ENCODE measurements at places on chromosomes 6 and 20.

DNA sequence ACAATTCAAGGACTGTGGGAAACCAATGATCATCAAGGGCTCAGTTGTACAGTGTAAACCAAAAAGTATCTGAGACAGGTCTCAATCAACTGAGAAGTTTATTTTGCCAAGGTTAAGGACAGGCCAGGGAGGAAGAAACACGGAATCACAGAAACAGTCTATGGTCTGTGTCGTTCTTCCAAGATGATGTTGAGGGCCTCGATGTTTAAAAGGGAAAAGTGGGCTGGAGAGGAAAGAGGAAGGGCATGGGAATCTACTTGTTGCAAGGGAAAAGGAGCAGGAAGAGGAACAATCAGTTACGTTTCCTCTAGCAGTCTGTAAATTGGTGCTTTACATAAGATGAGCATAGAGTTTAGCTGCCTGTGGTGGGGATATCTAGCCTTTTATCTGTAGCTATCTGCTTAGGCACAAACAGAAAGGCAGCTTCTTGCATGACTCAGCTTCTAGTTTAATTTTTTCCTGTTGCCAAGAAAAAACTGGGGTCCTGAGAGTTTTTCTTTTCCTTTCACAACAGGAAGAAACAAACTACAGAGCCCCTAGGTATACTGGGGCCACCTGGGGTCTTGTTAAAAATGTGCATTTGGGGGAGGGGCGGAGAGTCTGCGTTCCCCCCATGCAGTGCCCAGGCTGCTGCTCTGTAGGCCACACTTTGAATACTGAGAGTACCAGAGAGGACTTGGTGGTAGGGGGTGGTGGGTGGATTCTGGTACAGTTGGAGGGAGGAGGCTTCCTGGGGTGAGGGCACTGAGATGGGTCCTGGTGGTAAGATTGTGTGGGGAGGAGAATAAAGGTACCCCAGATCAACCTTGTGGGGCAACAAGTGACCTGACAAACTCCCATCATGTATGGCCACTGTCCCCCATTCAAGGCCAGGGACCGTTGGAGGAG is 35.3 kb upstream of the EZR start:
- no peak for DNase-seq

DNA sequence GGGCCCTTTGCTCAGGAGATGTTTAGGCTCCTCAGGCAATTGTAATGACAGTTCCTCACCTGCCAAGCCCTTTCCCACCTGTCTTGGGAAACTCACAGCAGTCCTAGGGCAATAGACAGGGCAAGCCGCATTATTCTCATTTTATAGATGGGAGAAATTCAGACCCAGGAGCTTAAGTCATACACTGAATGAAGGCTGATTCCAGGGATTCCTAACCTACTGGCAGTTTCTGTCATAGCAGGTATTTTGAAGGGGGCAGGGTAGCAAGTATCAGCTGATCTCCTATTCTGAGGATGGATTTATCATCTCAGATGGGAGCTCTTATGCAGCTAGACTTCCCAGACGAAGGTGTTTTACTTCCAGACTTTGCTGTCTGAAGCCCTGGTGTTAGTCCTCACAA is 61.4 kb upstream of the MYL9 start:
- DNase-seq, result no peak

GRCh38 chr20:57777911-57778310 is 68.1 kb upstream of the PMEPA1 start:
- no peak for DNase-seq

GRCh38 chr6:107823047-107823557 is 1.0 kb downstream of the SCML4 start:
- no peak for DNase-seq

DNA sequence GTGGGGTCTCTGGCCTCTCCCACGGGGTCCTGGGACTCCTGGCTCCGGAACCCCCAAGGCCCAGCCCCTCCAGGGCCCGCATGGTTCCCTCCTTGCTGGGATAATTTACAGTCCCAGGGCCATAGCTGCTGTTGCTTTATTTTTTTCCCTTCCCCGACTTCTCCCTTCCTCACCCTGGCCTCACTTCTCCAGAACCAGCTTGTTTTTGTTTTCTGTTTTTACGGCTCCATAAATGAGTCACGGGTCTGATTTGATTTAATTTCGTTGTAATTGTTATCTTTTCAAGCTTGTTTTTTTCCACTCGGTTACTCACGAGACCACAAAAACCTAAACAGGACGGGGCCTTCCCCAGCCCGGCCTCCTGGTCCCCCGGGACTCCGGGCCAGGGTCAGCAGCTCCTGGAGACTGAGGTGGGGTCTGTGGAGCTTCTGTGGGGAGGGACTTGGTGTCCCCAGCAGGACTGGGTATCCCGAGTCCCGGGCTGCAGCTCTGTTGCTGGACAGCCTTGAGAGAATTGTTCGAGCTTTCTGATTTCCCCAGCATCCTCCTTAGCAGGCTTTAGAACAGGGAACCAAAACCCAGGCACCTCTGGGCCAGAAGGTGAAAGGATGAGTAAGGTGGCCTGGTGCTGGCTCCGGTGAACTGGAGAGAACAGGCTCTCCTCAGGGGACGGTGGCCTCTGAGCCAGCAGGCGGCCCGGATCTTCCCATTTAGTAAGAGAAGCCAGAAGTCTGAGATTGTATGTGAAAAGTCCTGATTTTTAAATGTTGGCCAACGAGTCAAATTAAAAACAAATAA is 94.9 kb downstream of the CEBPB start:
- no peak for DNase-seq

DNA sequence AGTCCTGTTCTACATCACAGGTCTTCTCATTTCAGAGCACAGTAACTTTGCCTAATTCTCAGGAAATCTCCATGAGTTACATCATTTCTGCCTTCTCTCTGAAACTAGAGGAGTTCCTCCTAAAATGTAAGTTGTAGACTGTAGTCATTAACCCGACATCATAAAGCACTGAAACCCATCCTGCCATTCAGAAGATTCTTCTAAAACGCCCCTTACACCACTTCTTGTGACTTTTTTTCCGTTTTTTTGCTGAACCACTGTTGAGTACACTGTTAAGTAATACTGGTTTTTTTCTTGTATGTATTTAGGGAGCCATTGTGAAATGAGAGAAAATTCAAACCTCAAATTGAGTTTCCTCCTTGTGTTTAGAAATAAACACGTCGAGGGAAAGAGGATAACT is 117.3 kb downstream of the MAP3K4 start:
- no peak for DNase-seq

- no peak for DNase-seq
Observed at GRCh38 chr20:63473555-63474449, 1.3 kb upstream of the KCNQ2 start.

DNA sequence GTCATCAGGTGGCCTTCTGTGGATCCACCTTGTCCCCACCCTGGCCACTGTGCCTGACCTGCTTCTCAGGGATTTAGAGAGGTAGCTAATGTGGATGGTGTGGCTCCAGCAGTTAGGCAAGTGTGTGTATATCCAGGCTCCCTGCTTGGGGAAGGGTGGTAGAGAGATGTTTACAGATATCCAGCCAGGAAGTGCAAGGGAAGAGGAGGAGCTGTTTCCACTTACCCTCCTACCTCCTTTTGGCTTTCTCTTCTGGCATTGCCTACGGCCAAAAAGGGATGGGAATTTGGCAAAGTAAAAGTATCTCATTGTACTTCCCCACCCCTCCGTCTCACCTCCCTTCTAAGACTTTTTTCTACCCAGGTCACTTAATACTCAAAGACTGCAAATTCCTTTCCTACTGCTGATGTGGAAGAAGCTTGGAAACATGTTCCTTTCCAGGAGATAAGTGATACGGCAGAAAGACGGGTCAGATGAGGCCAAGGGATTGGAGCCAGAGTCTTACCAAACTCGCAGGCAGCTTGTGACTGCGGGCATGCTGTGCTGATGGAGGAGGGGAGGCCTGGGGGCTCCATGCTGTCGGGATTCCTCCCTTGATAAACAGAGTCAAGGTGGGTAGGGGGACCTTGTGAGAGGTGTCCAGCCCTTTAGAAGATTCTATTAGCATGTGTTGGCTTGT is 253.4 kb downstream of the PRL start:
- DNase-seq, result no peak

- no peak for DNase-seq
Observed at GRCh38 chr20:16216227-16216913, 356.9 kb downstream of the KIF16B start.

DNA sequence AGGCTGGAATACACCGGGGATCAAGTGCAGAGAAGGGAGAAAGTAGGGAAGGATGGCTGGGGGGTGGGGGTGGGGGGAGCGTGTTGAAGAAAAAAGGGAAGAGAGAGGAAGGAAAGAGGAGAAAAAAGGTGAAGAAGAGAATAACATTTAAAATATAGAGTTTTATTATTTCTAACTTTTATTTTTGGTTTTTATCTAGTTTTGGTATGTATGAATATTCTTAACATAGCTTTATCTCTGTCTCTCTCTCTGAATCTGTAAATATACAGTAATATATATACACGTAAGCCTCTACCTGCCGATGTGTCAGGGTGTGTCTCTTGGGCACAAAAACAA is 30.0 kb downstream of the HLA-F start:
- DNase-seq, result no peak

- no peak for DNase-seq
Observed at GRCh38 chr6:47587493-47587892, 109.9 kb downstream of the CD2AP start.

DNA sequence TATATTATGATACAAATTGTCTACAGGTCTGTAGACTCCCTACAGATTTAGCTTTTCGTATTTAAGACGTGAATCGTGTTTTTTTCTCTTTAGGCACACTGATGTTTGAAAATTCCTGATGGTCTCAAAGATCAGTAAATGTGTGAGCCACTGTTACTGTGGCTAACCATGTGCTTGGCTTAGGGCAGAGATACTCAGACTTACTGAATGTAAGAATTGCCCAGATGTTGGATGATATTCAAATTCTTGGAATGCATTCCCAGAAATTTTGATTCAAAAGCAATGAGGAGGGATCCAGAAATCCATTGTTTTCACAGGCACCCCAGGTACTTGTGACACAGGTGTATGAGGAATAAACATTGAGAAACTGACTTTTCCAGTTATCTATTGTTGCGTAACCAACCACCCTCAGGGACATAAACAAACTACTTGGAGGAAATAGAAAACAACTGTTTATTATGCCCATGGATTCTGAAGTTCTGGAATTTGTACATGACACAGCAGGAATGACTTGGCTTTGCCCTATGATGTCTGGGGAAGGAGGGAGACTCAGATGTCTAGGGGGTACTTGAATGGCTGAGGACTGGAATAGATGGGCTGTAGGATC is 339.6 kb upstream of the CITED2 start:
- DNase-seq, result no peak

GRCh38 chr6:30071081-30071818 is 4.3 kb downstream of the PPP1R11 start:
- no peak for DNase-seq

DNA sequence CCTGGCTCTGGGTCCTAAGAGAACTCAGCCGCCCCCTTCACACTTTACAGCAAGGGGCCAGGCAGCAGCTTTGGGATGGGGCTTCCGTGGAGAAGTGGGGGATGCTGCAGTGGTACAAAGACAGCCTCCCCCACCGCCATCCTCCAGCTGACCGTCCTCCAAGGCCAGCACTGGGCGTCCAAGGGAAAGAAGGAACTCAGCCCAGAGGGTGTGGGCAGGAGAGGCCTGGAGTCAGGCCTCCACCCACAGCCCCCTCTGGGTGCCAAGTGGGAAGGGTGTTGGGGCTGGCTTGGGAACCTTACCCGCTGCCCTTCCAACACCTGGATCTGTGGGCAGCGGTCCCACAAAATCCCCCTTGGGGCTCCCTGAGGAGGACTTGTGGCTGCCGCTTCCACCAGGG is 13.1 kb downstream of the STMN3 start:
- no peak for DNase-seq

DNA sequence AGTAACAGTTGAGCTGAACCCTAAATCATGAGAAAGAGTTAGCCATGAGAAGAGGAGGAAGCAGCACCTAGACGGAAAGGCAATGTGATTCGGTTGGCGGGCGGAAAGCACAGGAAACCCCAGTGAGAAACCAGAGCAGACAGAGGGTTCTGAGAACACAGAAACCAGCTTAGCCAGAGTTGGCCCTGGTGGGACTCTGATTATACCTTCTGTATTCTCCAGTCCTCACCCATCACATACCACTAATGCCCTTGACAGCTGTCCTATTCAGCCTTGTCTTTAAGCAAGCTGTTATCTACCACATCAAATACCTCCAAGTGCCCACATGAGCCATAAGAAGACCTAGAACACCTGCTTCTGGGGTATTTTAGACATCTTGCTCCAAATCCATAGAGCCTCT is 58.9 kb upstream of the LRRC1 start:
- no peak for DNase-seq

DNA sequence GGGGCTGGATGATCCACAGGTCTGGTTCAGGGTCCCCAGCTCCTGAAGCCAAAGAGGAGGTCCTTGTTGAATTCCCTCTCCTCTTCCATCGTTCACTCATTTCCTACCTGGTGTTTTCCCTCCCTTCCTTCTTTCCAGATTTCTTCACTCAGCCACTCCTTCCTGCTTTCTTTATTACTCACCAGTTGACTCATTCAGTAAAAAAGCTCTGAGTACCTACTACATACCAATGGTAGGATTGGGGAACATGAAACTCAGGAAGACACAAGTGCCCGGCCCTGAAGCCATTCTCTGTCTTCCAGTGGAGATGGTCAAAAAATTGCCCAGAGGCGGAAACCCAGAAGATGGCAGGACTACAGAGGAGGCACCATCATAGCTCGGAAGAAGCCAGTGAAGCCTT is 11.9 kb upstream of the NSFL1C start:
- no peak for DNase-seq

- DNase-seq, result no peak
Observed at GRCh38 chr20:57835588-57836455, 126.0 kb upstream of the PMEPA1 start.

- DNase-seq, result no peak
Observed at GRCh38 chr20:19419396-19419795, 207.0 kb downstream of the SLC24A3 start.

Measured in midbrain (tissue), 1 donor.